ENCODE measurements at places on chromosomes 6 and 20. TPM values are rescaled to one million over a fixed set of nuclear protein-coding genes. Genes with fewer than 3 reads are reported as not detected.

The PLN gene
- not detected for total RNA-seq

The RAMACL gene
- 0.34 TPM for total RNA-seq

The POM121L2 gene
- total RNA-seq: not detected

The OR2H1 gene
- not detected for total RNA-seq
